ENCODE measurements at places on chromosomes 12 and 14.

GRCh38 chr14:79281244-79282152 is 929.8 kb downstream of the DIO2 start:
- no peak for DNase-seq

GRCh38 chr12:30643366-30643765 is 52.3 kb downstream of the IPO8 start:
- no peak for DNase-seq

GRCh38 chr12:93288626-93289025 is 89.1 kb upstream of the NUDT4 start:
- DNase-seq, result no peak

- no peak for DNase-seq
Observed at GRCh38 chr14:60222820-60223219, 26.2 kb upstream of the PPM1A start.

GRCh38 chr14:21057803-21058675 is at the start of gene RNASE8:
RNASE8 (plus strand) TSS chr14:21057822; CDS start chr14:21057893, 71 bp downstream.
- no peak for DNase-seq

DNA sequence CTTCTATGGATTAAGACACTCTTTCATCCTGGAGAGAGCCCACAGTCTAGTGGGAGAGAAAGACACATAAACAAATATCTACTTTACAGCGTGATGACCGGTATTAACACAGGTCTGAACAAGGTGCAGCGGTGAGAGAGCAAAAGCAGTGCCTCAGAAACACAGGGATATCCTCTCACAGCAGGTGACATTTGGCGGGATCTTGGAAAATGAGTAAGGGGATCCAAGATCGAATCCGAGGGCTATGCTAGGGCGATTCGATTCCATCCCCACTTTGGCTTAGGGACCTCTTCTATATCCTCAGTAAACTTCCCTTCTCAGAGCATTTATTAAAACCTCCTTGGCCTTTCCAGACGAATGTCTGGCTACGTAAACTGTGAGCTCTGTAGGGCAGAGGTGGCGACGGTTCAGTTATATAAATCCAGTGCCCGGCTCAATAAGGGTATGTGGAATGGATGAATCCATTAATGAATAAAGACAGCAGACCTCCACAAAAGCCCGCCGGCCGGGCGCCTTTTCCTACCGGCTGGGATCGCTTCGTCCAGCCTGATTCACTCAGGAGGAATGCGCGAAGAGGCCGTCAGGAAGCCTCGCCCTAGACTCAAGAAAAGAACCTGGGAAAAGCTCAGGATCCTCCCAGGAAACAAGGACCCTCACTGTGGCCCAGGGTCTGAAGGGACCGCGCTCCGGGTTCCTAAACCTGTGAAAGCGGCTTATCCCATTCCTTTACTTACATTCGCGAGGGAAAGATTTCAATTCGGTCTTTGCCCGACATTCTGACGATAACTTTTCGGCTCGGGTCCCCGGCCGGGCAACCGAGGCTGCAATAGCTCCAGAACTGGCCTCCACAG is 455 bp downstream of the ATP6V1D start:
- no peak for DNase-seq

GRCh38 chr12:45763381-45763780 is 33.9 kb downstream of the ARID2 start:
- DNase-seq, result no peak

- no peak for DNase-seq
Observed at GRCh38 chr14:102949062-102949800, 26.8 kb downstream of the AMN start.

DNA sequence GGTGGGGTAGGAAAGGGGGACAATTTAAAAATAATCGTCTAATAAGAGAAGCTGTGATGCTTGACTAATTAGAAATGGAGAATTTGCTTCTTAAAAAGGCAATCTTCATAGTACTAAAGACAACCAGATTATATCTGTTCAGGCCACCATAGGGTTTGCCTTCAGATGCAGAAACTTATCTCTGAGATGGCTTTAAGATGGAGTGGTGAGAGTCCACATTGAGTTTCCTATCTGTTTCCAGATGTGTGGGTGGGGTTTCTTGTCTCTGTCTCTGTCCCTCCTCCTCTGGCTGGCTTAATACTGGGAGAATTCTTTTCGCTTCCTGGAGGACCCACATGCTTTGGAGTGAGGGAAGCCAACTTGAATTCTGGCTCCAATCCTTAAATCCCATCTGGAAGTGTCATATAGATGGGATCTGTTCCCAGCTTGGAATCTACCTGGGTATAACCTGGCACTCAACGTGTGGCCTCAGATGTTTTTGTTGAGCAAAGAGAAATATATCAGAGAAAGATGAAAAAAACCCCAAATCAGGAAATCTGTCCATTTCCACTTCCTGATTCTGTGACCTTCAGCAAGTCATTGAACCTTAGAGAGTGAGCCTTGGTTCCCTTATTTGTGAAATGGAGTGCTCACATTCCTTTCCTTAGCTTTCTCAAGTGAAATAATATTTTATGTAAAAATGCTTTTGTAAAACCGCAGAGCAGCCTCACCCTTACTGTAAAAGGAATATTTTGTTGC is 66.4 kb downstream of the CHST11 start:
- no peak for DNase-seq

GRCh38 chr14:100587763-100588411 is 670 bp upstream of the BEGAIN start:
- DNase-seq, result no peak

DNA sequence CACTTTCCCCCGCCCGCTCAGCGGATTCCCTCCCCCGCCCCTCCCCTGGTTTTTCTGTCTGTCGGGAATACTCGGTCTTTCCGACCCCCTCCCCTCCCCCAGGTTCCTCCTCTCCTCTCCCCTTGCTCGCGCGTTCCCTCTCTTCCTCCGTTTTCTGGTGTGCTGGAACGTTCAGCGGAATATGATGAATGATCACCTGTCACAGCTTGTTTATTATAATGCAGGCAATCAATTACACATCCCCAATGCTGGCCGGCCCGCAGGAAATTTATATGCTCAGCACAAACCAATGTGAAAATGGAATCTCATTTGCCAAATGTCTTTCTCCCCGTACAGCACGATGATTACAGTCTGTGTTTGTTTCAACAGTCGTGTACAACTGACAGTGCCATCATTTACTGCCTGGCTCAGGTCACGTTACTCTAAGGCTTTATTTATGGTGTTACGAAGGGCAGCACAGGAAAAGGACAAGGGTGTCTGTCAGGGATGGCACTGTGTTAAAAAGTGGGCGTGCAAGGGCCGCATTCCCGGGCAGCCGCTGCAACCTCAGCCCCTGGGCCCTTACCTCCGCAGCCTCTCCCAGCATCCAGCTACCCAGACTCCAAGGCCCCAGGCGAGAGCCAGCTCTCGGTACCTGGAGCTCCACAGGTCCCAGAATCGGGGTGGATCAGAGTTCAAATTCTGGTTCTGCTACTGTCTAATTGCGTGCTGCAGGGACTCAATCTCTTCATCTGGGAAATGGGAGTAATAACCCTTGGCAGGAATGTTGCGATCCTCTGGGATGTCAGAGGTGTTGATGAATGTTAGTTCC is 24.7 kb upstream of the MAP1LC3B2 start:
- DNase-seq, result no peak

DNA sequence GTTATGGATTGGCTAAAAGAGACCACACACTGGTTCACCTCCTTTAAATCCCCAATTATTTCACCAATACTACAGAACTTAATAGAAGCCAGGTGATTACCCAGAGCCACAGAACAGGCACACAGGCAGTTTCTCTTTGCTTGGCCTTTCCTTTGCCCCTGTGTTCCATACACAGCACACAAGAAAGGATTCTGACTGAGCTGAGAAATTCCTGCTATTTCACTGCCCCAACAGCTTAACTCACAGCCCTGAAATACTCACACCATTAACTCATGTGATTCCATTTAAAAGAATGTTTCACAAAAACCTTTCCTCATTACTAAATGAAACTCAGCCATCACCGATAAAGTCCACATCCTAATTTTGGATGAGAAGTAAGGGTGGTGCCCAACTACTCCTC is 133.6 kb downstream of the MED13L start:
- no peak for DNase-seq

DNA sequence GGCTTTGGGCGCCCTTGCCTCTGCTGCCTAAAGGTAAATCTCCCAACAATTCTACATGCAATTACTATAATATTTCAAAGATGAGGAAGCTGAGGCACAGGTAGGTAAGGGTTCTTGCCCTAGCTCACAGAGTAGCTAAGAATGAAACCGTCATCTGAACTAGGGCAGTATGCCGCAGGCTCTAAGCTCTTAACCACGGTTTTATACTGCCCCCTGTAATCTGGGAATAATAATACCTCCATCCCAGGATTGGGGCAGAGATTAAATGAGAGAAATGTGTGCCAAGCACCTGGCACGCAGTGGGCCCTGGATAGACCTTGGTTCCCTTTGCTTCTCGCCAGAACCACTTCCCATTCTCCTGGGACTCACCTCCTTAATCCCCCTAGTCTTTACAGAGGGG is 1.5 kb upstream of the HRK start:
- DNase-seq, result no peak

DNA sequence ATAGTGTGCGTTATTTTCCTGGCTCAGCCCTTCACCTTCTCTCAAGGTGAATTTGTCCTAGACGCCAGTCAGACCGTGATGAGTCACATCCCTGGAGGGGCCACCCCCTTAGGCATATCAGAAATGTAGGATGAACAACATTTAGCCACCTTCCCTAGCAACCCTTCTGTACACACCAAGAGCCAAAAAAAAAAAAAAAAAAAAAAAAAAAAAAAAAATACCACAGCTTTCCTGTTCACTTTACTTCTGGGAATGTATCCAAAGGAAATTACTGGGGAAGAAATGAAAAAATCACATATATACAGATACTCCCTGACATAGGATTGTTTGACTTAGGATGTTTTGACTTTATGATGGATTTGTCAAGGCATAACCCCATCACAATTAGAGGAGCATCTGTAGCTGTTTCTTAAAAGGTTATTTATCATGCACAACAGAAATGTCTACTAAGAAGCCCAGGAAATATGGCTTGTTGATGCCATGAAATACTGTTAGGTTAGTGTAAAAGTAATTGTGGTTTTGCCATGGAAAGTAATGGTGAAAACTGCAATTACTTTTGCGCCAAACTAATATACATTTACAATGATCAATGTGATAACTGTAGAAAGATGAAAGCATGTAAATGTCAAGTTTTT is 68.2 kb upstream of the BDKRB2 start:
- DNase-seq, result no peak

GRCh38 chr12:50333441-50333840 is 50.1 kb upstream of the LIMA1 start:
- DNase-seq, result no peak

- DNase-seq, result no peak
Observed at GRCh38 chr12:81381951-81382350, 304.1 kb downstream of the ACSS3 start.

DNA sequence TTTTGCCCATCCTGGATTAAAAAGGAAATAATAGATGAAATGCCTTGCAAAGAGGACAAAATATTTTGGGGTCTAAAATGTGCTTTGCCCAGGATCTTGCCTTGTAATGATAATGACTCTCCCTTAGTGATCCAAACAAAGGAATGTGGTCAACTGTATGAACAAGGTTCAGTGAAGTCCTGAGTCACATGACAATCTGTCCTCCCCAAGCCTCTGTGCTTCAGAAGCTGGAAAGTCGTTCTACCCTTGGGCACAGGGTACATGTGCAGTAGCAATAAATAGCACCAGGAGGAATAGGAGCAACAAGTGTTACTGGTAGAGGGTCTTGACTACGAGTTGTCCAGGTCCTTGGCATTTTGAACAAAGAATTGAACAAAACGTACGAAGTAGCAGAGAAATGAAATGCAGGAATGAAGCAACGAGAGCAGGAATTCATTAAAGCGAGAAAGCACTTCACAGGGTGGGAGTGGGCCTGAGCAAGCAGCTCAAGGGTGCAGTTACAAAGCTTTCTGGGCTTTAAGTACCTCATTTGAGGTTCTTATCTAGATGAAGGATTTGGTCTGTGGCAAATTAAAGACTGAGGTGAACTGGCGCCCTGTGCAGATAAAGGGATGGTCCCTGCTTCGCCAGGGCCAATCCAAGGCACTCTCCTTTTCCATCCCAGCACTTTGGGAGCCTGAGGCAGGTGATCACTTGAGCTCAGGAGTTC is 65.8 kb downstream of the RESF1 start:
- no peak for DNase-seq

- no peak for DNase-seq
Observed at GRCh38 chr14:68248481-68249255, 429.1 kb downstream of the RAD51B start.

- DNase-seq, result no peak
Observed at GRCh38 chr12:24750263-24750662, 198.6 kb downstream of the BCAT1 start.

- DNase-seq, result peak; percentile 54
Observed at GRCh38 chr14:91867316-91867988, at the start of gene TC2N. TC2N (minus strand) TSS chr14:91867536; CDS start chr14:91813769, 53,767 bp downstream.

DNA sequence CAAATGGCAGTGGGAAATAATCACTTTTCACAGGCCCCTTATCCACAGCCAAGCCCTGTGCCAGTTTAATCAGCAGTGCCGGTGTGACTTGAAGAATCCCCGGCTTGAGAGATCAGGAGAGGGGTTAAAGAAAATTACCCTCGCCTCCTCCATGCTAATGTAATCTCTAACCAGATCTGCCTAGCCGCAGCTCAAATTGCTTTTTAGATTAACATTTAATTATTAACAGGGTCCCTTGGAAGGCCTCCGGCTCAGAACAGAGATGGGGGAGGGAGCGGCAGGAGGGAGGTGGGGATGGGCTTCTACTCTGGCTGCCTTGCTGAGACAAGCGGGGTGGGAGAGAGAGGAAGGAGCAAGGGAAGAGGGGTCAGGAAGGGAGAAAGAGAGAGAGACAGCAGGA is 24.0 kb downstream of the FAM222A start:
- DNase-seq, result no peak

- DNase-seq, result no peak
Observed at GRCh38 chr14:61107869-61108493, 126.9 kb downstream of the SLC38A6 start.

- DNase-seq, result no peak
Observed at GRCh38 chr12:68118096-68118755, 41.3 kb downstream of the IFNG start.

GRCh38 chr14:100072783-100073346 is 7.6 kb downstream of the EVL start:
- no peak for DNase-seq

- no peak for DNase-seq
Observed at GRCh38 chr12:115626210-115626609, 651.3 kb downstream of the MED13L start.

DNA sequence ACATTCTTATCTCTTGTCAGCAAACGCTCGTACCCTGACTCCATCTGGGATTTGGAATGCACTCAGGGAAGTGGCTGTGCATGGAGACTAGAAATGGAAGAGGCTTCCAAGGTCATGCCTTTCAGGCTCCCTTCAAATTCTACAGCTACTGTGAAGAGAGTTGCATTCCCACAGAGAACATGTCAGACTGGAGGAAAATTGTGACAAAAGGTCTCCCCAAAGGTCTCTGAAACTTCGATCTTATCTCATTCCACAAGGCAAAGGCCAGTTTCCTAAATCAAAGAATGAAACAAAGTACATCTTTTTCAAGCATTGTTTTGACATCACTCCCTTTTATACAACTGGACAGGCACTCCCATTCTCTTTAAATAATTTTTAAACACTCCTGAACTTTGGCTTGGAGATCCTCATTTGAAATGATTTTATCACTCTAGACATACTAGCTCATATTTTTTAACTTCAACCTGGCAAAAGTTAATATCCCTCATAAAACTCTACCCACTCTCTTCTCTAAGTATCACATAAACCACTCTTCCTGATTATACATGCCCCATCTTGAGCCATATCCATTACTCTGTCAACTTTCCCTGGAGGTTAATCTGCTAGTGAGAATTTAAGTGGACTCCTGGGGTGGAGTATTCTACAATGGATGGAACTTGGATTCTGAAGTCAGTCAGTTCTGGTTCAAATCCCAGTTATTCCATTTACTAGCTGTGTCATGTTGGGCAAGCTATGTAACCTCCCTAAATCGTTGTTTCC is 218.1 kb upstream of the HMGA2 start:
- no peak for DNase-seq

All from NK-92 treated with Interleukin-12 subunit alpha and Interleukin-12 subunit beta, amount 100 ng/mL, for 24 hours (cell line).